ENCODE measurements at places on chromosomes 11 and 22.

GRCh38 chr11:113331441-113331840 lies 17.1 kb downstream of the TTC12 start:
- DNase-seq: no peak

DNA sequence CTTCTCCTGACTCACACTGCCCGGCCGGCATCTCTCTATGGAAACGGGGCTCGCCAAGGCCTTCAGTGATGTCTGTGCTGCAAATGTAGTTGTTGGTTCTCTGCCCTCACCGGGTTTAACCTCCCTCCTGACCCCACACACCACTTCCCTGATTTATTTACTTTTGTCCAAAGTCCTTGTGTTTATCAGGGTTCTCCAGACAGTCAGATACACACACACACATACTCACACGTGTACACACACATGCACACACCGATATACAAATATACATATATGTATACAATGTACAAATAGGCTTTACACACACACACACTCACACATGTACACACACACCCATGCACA lies 647.0 kb downstream of the BRD1 start:
- DNase-seq: no peak

GRCh38 chr11:13327421-13327820 lies 49.8 kb downstream of the BMAL1 start:
- DNase-seq: no peak

GRCh38 chr11:134349802-134350355 lies 18.1 kb downstream of the GLB1L2 start:
- no peak for DNase-seq

- DNase-seq: no peak
Observed at GRCh38 chr11:125941267-125941618, 4.6 kb upstream of the VSIG10L2 start.

GRCh38 chr11:131425285-131425684 lies 54.9 kb downstream of the NTM start:
- no peak for DNase-seq

GRCh38 chr11:74142624-74143023 lies 28.2 kb downstream of the C2CD3 start:
- DNase-seq: no peak

DNA sequence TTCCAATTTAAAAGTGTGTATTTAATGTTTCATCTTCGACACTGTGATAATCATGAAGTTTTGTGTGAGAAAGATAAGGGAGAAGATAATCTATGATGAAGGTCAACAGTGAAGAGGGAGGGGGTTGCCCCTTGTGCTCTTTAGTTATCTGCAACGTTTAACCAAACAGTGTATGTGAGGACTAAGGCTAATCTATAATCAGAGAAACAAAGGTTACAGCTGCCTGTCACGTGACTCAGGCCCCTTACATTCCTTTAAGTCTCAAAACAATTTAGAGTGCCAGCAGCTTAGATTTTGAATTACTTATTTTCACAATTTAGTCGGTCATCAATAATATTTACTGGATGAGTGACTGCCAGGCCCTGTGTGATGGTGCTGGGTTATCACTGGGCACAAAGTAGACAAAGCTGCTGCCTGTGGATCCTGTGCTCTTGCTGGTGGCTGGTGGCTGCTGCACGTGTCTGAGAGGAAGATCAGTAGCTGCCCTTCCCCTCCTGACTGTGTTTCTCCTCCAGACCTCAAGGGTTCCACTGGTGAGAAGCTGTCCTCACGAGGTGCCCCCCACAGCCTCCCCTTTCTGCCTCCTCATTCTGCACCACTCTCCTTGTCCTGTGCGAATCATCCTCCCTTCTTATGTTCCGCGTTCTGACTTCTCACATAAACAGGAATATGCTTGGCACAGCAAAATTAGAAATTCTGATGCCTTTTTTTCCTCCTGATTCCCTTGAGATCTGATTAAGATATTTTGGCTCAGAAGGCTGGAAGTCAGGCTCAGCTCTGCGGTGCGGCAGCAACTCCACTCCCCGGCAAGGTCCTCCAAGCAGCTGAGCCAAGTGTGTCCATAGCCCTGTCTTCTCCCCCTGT lies 331.1 kb upstream of the B3GAT1 start:
- no peak for DNase-seq

DNA sequence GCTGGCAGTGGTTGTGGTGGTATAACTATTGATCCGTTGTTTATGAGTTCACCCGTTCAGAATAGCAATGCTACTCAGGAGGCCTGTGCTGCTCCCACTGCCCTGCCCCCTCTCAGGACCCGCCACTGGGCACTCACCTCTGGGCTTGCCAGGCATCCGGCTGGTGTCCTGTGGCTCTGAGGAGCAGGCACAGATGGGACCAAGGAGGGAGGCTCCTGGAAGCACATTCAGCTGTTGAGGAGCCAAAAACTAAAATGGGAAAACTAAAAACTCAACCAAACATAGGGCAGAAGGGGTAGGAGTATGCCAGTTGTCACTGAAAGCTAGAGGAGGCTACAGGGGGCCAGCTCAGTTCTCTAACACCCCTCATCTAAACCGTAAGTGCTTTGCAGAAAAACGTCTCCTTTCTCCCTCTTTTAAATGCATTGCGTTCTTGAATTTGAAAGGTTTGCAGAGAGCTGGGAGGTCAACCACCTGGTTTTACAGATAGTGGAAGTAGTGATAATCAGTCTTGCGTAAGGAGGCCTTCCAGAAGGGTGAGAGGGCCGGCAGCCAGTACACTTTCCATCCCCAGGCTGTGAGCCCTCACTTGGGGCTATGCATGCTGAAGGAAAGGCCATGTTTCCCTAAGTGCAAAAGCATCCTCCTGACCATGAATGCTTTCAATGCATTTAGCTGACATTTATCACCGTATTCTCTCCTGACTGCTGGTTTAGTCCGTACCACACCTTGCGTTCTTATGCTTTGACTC lies 547.4 kb downstream of the NTM start:
- DNase-seq: no peak

GRCh38 chr22:25494774-25495173 lies 69.7 kb upstream of the GRK3 start:
- DNase-seq: no peak

DNA sequence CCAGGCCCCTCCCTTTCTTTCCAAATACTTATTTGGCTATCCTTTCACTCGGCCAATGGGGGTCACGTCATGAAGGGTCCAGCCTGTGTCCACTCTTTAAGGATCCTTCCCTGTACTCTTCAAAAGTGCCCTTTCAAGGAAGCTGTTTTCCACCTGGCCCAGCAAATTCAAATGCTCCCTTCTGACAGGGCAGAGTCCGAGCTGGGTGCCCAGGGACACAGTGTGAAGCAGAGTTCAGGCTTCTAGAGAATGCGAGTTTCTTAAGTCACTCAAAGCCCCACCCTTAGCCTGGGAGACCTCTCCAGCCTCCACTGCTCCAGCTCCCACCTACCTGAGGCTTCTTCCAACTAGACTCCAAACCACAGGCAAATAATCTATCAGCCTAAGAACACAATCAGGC lies 5.5 kb upstream of the APOA1 start:
- DNase-seq: no peak

DNA sequence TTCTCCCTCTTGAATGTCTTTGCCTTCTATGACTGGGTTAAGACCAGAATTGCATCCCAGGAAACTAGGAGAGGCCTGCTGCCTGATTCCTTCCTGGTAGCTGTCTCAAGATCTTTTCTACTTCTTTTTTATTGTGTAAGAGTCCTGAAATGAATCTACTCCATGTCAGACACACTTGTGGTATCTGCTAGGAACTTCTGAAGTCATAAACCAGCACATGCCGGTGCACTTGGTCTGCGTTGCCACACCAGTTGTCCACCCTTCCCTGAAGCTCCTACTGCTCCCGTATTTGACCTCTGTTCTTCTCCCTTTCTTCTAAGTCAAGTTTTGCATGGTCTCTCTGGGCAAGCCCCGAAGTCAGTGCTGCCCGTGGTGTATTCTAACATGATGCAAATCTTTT lies 644.2 kb downstream of the ETS1 start:
- no peak for DNase-seq
